ENCODE measurements at places on chromosomes 3 and 15. TPM values are rescaled to one million over a fixed set of nuclear protein-coding genes. Genes with fewer than 3 reads are reported as not detected.

Gene ACOX2
- polyA plus RNA-seq: 0.20 TPM

Gene ARPP21
- not detected for polyA plus RNA-seq

Gene STAC
- polyA plus RNA-seq: 7.7 TPM

Gene NXPE3
- polyA plus RNA-seq: 15.8 TPM

Gene CFAP92
- polyA plus RNA-seq: 0.26 TPM

Gene GUCA1C
- polyA plus RNA-seq: 0.26 TPM

Gene PODXL2
- 2.4 TPM for polyA plus RNA-seq
